Islet precursor cell (in vitro differentiated cells): ENCODE measurements at places on chromosomes 2 and 18.
A peak's percentile ranks its signal among the peaks of the same experiment; 100 is the strongest.

DNA sequence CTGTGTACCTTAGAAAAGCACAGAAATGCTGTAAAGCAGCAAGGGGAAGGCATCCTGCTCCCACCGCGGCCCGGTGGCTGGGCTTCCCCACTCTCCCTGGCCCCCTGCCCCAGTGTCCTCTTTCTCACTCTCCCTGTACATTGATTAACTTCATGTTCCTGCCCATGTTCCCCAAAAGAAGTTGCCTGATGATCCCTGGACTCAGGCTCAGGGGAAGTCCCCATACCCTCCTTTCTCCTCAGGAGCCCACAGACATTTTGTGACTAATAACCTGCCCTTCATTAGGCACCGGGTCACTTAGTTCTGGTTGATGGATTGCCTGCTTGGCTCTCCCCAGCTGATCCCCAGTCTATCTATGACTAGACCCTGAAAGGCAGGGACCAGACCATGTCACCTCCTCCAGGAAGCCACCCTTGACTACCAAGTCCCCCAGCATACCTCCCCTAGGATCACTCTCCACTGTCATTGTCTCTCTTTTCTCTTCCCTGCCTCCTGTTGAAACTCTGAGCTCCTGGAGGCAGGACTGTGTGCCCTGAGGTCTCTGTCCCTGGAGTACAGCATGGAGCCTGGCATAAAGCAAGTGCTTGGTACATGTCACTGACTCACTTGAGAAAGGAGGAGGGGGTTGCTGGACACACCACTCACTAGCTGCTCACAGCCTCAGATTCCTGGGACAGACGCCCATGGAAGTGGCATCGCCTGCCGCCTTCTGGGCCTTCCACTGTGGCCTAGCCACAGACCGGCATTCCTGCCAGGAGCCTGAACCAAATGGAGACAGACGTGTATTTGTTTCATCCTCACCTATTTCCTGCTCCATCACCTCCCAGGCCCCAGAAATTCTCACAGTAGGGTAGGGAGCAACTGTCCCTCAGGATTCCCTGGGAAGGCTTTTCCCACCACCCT lies 13.5 kb downstream of the MALL start:
- DNase-seq = peak; percentile 56

DNA sequence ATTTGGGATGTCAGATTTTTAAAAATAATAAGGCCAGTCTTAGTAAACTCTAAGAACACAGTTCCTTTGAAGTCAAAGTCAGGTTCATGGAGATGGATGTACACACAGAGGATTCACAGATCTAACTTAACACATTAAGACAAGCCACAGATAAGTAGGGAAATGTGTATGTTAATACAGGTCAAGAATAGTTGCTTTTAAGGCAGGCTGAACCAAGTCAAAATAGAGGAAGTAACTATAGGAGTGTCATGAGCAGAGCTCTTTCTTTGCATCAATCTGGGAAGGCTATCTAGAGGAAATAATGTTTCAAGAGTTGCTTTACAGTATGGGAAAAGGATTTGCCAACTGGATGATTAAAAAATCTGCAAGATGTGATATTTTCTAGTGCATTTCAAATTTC lies 128.0 kb upstream of the FBXO11 start:
- DNase-seq = no peak

DNA sequence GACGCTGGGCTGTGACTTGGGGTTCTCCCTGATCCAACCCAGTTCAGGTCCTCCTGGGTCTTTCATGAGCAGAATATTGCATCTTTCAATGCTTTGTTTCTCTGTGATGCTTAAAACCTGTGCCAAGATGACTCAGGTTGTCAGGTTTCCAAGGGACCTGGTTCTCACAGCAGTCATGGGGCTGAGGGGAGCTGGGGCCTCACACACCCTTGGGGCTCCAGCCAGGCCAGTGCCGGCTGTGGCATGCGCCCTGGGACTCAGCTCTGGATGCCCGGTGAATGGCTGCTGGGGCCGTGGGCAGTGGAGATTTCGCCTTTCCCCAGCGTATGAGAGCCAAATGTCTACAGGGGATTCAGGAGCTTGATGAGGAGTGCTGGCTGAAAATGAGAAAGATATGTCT lies 29.6 kb downstream of the EDAR start:
- no peak for DNase-seq

GRCh38 chr18:69951182-69951581 lies 3.5 kb upstream of the CD226 start:
- no peak for DNase-seq

DNA sequence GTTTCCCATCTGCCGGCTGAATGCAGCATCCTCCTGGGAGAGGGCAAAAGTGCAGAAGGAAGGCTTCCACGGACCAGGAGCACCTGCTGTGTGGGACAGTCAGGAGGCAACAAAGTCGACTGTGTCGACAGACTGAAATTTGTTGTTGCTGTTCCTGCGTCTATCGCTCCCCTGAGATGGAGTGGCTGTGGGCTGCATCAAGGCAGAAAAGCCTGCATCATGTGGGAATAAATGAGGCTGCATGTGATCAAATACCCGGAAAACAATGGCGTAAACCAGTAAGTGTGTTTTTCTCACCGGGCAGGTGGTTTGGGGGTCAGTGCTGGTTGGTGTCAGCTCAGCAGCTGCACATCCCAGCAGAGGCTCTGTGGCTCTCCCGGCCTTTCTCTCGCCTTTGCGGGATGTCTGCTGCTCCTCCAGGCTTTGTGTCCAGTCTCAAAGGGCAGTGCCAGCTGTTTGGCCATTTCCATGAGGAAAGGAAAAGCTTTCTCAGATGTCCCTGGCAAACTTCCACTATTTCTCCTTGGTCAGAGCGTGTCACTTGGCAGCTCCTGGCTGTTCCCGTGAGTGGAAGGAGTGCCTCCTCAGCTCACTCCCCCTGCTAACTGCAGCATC lies 262.4 kb downstream of the NDUFA10 start:
- DNase-seq = no peak

DNA sequence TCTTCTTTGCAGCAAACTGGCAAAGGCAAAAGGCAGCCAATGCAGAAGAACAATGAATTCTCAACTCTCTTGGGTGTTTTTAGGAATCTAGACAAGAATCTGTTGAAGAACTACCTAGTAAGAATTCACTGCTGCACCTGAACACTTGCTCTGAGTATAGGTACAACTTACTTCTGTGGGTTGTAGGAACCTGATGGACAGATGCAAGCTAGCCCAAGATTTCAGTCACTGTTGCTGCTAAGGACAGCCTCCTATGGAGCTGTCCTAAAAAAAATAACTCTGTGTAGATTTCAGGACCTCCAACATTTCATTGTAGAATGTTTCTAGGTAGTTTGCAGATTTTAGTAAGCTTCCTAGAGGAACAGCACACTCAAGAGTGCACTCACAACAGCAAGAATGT lies 363.5 kb downstream of the CBLN2 start:
- DNase-seq = no peak

DNA sequence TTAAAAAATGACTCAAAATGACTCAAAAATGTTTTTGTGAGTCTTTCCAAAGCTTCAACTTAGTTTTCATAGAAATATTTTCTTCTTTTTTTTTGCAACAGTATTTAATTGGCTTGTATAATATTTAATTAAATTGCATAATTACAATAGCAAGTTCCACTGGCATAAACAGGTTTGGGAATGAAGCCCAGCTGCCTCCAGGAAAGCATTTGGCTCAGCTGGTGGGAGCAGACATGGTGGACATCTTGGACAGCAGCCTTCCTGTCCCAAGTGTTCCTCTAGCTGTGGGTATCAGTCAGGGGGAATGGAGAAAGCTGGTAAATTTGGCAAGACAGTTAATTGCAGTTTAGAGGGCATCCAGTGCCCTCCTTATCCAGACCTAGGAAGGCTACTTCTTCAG lies 213.4 kb downstream of the ZBTB7C start:
- DNase-seq = no peak

DNA sequence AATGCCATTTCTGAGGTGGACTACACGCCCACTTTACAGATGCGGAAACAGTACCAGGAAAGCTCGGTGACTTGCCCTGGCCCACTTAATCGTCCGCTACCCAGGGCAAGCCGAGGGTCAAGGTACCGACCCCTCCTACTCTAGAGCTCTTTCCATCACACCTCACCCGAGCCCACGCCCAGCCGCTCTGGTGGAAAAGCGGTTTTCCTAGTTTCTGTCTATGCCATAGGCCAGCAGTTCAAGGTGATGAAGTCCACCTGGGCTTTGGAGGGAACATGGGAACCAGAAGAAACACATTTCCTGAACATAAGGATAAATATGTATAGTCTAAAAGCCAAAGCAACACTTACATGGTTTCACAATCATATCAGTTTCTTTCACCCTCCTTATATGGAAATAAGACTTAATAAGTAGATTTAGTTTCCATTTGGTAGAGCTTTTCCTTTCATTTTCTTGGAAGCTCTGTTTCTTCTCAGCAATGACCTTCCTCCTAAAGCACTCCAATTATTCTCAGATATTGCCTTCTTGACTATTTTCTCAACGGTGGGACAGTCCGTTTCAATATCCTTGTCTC lies 567 bp downstream of the VWA3B start:
- no peak for DNase-seq

GRCh38 chr18:23752796-23753195 lies 63.5 kb downstream of the LAMA3 start:
- no peak for DNase-seq

DNA sequence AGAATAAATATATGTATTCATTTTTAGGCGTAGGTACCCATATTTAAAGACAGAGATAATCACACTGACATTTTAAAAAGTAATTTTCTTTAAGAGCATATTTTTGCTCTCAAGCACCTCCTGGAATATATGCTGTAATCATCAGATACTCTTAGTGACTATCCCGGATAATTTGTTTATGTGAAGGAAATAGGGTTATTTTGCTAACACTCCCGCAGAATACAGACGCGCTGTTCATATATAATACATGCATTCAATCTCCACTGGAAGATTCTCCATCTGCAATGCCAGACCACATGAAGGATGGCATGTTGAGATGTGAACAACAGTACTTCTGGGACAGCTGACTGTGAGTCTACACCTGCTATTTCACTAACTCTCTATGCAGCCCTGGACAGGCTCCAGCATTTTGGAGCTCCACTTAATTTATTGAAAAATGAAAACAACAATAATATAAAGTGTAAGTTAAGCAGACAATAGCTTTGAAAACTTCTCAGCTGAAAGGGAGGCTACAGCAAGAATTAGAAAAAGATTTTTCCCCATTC lies 430.6 kb downstream of the TMX3 start:
- DNase-seq = no peak

DNA sequence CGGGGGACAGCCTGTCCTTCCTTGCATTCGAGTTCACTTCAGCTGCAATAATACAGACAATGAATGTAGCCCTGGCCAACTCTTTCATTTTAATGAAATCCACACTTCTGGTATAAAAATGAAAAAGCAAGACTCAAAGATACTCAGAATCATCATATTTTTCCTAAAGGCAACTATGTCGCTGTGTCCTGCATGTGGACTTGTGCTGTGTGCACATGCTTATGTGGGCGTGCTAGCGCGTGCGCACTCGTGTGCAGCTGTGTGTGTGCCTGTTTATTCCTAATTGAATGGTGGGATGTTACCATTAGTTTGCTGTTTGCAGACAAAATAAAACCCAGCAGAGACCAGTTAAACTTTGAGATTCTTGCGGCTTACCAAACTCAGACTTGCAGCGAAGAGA lies 49.6 kb downstream of the SMIM21 start:
- DNase-seq = peak; percentile 29

- no peak for DNase-seq
These were observed 372.2 kb downstream of the DSEL start for GRCh38 chr18:67144329-67144728.

- no peak for DNase-seq
These were observed 31.1 kb downstream of the DNMT3A start for GRCh38 chr2:25310709-25310964.

DNA sequence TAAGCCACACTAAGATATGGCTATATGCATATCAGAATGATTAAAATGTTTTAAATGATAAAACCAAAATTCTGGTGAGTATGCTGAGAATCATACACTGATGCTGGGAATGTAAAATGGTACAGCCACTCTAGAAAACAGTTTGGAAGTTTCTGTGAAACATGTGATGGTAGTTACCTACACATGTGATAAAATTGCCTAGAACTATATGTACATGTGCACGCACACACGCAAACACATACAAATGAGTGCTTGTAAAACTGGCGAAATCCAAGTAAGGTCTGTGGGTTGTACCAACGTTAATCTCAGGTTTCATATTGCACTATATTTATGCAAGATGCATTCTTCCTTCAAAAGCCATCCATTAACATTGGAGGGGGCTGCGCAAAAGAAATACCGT lies 195.0 kb upstream of the RAB6C start:
- peak; percentile 4 for DNase-seq

DNA sequence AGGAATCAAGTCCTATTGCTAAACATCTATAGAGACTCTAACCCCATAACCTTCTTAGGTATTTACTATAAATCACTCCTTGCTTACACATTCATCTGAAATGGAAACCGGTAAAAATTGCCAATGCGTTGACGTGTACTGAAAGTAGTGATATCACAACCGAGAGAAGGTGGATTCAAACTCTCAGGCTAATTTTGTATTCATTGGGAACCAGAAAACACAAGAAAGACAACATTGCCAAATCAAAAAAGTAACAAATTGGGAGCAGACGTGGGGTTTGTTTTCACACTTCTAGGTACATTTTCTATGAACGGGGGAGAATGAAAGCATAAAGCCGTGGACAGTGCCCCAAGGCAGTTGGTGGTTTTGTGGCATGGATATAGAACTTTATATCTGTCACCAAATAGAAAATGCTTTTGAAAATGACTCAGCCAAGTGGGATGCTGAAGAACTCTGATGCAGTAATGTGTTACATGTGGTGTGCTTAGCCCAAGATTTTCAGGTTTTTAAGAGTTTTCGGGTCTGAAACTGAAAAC lies 155.1 kb upstream of the RASGRP3 start:
- DNase-seq = no peak

- DNase-seq = no peak
These were observed 96.0 kb downstream of the PLB1 start for GRCh38 chr2:28591711-28592335.

DNA sequence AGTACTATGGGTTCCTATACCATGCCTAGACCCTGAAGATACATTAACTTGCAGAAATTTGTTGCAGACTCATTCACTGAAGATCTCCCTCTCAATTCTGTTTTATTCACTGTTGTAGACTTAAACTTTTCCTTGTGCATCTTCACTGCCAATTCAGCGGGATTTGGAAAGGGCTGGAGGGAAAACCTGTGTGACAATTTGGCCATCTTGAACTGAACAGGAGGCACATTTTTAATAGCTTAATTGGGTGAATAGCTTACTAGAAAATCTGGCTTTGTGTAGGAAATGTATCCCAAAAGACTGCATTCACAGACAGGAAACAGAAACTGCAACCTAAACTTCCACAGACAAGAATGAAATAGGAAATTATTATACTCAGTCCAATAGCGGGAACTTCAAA lies 512.3 kb downstream of the XIRP2 start:
- DNase-seq = no peak

- no peak for DNase-seq
These were observed 97.9 kb downstream of the SCN3A start for GRCh38 chr2:165105926-165106325.
